ENCODE measurements at places on chromosomes 7 and 10.

DNA sequence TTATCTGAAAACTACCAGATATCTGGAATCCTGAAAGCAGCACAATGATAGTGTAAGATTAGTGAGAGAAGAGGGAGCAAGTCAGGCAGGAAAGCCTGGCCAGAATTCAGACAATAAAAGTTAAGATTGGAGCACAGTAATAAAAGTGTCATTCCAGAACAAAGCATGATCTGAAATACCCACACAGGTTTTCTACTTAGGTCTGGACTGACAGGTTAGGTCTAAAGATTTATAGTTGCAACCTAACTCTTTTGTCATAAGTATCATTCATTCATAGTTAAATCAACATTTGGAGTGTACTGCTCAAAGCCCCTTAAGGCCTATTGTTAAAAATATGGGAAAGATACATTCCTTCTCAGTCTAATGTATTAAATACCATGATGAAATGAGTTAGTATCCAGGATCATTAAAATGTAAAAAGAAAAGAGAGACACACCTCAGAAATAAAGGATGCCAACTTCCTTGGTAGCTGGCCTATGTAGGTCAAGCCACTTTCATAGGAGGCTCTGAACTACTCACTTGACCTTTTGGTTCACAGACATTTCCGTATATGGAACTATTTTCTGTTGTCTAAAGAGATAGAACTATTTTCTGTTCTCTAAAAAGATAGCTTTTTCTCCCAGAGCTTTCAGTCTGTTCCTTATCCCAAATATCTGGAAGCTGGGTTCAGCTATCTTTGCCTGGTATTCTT, 105.2 kb downstream of the FAS start:
- DNase-seq, result no peak

DNA sequence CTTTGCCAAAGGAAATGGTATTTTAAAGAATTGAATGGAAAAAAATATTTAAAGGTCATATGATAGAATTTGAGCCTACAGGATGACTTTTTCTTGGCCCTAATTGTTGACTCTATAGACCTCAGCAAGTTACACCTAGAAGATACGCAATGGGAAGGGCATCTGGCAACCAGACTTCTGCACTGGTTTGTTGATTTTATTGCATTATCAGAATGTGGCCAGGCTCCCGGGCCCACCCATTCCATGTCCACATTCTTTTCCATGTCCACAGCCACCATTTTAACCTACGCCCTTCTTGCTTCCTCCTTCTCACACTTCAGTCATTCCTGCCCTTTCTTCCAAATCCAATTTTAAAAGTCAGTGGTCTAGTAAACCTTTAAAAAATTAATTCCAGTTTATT, 738.4 kb downstream of the SUGCT start:
- no peak for DNase-seq

DNA sequence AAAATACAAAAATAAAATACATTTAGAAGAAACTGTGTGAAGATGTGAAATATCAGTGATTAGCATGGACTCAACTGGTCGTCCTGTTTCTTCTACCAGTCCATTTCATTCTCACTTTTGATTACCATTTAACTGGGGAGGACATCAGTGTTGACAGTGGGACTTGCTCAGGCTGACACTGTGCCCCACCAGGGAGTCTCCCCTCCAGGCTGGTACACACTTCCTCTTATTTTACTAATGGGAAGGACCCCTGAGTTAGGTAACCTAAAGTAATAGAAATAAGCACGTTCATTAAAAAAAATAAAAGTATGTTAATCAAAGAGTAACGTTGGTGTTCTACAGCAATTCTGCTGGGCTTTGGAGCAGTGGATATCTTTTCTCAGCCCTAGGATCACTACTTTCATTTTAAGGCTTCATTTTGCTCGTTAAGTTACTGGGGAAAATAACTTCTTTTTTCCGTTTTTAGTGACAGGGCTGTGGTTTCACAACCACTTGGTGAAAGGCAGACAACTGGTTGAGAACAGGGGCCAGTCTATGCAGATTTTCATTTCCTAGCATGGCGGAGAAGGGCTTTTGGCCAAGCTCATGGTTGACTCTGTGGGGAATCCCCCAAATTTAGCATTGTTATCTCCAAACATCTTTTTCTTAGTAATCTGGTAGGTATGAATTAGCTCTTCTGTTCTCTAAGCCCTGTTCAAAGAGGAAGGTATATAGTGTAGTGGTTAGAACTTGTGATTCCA, 2.1 kb downstream of the SNX10 start:
- DNase-seq, result no peak

DNA sequence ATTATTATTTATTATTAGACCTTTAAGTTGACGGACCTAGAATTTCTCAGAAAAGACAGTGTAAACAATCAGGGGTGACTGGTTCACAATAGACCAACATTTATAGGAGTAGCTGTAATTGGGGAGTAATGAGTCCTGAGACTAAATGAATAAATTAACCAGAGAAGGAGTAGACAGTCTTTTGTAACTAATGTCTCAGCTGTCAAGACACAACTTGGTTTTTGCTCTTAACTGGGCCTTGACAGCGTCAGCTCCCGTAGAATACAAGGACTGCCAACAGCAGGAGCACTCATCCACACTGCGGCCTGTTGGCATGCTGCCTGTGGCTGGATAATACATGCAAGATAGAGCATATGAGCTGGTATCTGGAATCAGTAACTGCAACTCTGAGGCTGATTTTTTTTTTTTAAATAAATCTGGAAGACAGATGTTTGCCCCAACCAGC, 123.9 kb downstream of the CACNA2D1 start:
- DNase-seq, result no peak

Measured in NCI-H526 (cell line).